Epithelial cell of prostate (primary cell): ENCODE measurements at places on chromosomes 7 and 10.
A peak's percentile ranks its signal among the peaks of the same experiment; 100 is the strongest.

DNA sequence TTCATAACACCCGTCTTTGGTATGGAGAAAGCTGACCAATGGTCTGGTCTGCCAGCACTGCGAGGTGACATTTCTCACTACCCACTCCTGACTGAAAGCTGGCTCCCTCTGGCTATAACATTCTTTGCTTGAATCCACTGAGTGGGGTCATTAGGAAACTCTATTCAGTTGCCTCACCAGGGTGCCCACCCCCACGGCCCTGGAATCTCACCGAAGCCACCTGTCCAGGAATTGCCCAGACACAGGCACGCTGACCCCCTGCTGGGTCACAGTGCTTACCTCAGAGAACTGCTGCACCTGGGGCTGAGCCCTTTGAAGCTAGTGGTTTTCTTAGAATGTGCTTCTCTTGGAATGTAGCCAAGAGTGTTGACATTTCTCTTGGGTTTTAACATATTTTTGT, 28.6 kb downstream of the HECW1 start:
- DNase-seq = no peak

GRCh38 chr7:116592445-116592844, 67.6 kb downstream of the CAV1 start:
- no peak for DNase-seq

DNA sequence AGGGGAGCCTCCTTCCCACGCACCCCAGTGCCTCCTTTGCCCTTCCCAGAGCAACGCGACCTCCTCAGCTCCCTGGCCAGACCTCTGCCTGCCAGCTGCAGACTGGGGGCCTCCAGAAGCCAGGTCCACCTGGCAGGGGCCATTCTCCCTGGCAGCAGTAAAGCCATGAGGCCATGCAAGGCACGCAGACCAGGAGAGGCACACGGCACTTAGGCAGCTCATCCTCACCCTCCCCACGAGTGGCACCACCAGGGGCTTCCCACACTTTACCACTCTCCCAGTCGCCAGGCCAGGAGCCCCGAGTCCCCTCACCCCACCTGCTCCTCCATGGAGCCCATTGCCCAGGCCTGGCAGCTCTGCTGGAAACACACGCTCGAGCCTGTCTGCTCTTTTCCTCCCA, 85.4 kb downstream of the PROSER2 start:
- DNase-seq = no peak

DNA sequence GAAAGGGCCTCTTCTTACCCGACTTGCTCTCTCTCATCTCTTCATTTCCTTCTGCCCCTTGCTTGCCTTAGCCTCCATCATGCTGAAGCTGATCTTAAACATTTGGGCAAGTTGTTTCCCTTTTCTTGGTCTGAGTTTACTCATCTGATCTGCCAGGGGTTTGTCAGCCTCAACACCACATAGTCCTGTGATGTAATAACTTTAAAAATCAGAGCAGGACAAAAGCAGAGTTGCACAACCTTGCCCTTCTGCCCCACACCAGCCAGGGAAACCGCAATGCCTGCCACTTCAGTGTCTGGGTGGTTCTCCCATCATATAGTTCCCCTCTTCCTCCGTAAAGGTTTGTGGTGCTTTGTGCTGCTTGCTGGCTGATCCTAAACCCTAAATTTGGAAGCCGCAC, 9.9 kb upstream of the LIPM start:
- DNase-seq = no peak

- DNase-seq = no peak
Measured at GRCh38 chr10:90642650-90643049, 215.2 kb downstream of the HTR7 start.

GRCh38 chr7:70188901-70189650, 590.8 kb downstream of the AUTS2 start:
- DNase-seq = no peak

DNA sequence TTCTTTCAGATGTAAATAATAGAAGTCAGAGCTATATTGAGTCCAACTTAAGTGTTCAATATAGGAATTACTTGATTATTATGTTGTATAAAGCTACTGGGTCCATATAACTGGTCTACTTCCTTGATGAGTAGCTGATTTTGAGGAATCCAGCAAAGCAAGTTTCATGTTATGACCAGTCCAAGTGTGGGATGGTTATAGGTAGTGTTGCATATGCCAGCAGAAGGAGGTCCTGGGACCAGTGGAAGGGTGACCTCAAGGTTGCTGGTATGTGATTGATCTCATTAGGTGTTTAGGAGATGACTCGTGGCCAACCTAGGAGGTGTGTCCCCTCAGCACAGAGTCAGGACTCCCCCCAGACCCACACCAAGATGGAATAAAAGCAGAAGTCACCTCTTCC, 551.5 kb downstream of the KCNMA1 start:
- peak; percentile 34 for DNase-seq

DNA sequence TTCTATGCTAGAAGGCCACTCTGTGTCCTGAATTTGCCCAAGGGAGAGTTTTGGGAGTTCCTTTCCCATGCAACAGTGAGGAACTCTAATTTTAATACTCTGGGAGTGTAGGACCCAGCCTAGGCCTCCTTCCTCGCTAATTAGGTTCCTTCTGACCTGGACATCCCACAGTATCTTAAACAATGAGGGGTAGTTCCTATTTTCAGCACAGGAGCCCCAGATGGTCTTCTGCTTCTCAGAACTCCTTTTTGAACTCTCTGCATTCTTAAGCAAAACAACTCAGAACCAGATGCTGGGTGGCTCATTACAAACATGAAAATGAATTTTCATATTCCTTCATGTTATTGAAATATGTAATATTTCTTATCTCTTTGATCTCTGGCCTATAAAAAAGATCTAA, 116.9 kb downstream of the LRMDA start:
- no peak for DNase-seq

DNA sequence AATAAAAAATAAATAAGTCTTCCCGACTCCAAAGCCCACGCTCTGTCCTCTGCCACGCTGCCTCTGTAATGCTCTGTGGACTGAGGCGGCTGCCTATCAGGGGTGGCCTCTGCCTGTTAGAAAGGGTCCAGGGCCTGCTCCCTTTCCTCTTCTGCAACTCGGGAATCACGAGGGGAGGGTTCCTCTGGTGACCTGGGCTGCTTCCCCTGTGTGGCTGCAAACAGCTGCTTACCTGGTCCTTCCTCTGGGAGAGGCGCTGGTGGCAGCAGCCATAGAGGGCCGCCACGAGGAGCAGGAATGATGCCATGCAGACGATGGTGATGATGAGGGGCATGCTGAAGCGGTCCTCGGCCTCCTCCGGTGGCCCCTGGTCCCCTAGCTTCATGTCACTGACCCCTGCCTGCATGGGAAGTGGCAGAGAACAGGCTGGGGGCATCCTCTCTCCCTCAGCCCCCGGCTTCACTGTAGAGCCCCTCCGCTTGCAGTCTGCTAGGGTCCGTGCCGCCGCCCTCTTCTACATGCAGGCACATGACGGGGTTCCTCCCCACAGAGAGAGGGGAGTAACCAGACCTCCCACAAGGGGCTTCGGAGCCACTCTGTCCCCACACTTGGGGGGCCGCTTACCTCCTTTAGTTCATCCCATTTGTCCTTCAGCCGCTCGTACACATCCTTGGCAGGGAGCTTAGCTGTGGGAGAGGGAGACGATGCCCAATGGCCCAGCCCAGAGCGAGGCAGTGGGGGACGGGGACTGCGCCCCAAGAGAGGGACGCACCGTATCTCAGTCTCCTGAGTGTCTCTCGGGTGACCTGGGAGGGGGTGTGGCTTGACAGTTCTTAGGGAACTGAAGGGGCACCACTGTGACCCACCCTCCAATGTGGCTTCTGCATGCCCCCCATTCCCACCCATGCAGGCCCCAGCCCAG, 50.5 kb downstream of the PODXL start:
- no peak for DNase-seq

- no peak for DNase-seq
Measured at GRCh38 chr7:126079581-126079980, 1150.0 kb upstream of the POT1 start.

- DNase-seq = no peak
Measured at GRCh38 chr10:97914171-97914836, 64.7 kb downstream of the GOLGA7B start.

DNA sequence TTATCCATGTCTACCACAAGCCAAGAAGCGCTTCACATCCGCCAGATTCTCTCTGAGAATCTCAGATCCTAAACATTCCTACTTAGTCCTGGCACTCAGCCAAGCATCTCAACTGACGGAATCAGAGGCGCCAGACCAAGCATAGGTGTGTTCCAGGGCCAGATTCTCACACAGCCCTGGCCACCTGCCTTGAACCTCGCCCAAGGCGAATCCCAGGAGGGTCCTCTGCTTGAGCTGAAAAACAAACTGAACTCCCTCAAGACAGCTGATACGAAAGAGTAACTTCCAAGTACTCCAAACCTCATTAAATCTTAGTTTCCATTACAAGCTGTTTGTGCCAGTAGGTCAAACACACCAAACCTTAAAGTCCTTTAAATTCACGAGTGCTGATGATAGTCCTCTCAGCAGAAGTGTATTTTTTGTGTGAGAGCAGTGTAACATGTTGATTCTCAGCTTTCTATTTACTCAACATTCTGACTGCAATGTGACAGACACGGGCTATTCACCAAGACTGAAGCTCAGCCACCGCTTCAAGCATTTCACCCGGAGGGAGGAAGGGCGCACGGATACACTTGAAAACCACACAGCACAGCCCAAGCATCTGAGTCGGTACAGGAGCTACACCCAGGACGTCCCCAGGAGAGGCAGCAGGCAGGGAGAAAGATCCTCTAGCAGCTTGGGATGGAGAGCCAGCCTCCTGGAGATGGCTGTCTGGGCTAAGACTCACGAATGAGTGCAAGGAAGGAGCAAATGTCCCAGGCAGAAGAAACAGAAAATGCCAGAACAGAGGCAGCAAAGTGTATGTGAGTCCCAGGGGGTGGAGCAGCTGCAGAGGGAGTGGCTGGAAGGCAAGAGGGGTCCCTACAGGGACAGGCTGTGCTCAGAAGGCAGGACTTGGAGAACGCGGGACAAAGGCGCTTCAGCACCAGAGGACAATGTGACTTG, 6.0 kb downstream of the PARD3 start:
- no peak for DNase-seq

DNA sequence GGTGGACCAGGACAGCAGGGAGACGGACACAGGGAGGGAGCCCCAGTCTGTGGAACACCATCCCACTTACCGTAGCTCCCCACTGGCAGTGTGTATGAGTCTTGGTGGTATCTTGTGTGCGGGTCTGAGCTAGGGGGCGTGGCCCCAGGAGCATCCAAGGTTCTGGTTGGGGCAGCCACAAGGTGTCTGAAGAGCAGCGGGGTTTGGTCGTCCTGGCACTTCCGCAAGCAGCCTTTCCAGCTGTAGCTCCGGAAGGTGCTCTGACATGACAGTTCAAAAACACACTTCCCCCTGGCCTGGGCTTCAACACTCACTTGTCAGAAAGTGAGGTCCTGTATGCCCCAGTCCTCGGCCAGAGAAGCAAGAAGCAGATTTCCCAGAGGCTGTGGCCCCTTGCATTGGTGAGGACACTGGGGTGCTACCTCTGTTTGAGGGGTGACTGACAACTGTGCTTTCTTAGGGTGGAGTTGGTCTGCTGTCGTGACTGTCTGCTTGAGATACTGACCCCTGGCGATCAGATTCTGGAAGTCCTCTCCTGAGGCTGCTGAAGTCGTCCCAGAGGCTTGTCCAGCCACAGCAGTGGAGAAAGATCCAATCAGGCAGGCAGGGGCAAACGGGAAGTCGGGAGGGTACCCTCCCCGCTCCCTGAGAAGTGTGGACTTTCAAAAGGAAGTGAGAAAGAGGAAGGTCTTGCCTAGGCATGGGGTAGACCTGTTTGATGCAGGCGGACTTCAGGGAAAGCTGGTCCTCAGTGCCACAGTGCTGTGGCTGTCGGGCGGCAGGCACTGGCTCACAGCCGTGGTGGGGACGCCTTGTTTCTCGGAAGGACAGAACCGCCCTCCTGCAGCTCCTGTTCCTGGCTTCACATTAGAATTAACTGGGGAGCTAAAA, 51.4 kb upstream of the PFKFB3 start:
- DNase-seq = no peak

GRCh38 chr10:44934416-44935200, 23.5 kb downstream of the TMEM72 start:
- no peak for DNase-seq

- DNase-seq = no peak
Measured at GRCh38 chr10:26503911-26504310, 65.8 kb downstream of the APBB1IP start.

DNA sequence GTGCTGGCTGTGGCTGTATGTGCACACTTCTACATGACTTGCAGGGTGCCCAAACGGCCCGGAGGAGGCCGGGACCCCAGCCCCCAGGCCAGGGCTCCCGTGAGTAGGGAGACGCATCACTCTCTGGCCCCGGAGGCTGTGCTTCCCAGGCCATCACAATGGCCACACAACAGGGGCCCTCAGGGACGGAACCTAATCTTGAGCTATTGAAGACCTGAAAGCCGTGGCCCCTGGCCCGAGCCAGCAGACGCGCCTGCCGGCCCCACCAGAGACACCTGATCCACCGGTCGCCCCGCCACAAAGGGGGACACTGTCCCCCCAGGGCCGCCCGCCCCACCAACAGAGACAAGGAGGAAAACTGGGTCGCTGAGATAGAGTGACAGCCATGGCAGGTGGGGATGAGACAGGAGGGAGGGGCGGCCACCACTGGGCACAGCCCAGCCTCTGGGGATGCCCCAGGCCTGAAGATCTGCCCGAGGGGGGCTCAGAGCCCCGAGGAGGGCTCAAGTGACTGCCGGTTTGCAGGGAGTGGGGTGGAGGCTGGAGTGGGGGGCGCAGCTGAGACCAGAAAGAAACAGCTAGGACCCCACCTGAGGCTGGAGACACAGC, 10.2 kb upstream of the LFNG start:
- DNase-seq = no peak

DNA sequence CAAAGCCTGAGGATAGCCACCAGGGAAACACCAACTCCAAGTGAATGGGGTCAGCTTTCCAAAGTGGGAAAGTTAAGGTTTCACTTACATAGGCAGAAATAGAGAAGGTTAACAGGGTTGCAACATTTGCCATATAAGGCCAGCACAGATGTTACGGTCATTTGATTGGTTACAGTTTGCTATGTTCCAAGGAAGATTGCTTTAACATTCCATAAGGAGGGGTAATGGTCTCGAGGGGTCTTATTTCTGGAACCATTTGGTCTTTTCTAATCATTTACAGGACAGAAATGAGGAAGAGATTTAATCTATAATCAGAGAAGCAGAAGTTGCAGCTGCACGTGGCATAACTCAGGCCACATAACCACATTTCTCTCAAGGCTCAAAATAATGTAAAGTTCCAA, 679.4 kb upstream of the C7orf33 start:
- DNase-seq = no peak
